T-helper 22 cell (primary cell): ENCODE measurements at places on chromosomes 6 and 20.

- DNase-seq: no peak
Observed at GRCh38 chr6:166346965-166347364, 4.6 kb upstream of the SFT2D1 start.

DNA sequence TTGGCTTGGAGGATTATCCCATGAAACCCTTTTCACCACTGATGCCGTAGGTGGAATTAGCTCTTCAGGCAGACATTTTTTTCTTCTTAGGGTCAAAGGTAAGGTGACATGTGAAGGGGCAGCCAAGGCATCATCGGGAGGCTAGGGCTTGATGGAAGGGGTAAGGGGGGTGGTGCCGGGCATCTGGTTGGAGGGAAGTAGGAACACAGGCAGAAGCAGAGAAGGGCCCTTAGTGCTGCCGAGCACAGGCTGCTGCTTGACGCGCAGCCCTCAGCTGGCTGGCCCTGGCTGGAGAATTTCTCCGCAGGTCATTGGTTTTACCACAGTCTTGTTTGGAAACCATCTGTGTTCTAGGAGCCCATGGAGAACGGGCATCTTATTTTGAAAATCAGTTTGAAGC, 54.7 kb downstream of the TRAF3IP2 start:
- DNase-seq: no peak

DNA sequence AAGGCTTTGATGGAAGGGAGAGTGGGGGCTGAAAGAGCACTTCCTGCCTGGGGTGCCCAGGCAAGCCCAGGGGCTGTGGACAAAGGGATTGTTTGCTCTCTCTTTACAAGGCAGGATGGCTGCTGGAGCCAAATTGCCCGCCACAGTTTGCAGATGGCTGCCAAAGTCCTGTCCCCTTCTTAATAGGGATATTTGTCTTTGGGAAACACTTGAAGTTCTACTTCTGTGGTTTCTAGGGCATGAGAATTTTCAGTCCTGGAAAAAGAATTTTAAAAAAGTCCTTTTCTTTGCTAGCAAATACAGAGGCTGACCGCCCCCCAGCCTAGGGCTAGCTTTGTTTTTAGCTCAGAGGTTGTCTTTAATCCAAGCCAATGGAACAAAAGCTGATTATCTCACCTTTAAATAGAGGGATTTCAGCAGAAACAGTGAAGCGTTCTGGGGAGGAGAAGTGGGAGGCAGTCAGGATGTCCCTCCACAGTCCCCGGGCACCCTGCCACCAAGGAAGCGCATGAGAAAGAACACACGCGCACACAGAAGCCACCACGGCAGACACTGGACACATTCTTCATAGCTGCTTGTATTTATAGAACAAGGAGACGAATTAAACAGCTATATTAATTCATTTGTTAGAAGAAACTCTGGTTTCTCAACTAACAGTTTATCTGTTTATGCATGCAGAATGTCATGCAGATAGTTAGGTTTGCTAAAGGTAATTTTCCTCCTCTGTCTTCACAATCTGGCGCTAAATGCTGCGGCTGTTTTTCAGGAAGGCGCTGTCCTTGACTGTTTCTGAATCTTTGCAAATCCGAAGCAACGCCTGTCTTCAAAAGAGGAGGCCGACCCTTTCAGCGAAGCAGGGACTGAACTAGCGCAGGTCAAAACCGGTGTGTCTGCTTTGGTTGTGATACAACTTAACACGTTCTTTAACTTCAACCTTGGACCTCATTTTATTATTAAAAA, 736.9 kb downstream of the QKI start:
- DNase-seq: no peak

DNA sequence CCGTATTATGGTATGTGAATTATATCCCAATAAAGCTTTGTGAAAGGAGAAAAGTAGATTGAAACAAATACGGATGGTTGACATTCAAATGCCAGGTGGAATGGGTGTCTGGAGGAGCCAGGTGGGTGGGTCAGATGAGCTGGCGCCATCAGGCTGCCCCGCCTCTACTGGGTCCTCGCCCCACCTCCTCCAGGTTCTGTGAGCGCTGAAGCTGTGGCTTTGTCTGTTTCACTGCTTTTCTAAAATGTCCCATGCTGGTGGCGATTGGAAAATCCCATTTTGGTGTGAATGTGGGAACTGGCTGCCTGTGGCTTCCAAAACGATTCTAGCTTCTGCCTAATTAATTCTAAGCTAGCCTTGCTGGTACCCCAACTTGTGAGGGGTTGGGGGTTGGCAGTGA, 16.5 kb downstream of the DUSP22 start:
- no peak for DNase-seq

DNA sequence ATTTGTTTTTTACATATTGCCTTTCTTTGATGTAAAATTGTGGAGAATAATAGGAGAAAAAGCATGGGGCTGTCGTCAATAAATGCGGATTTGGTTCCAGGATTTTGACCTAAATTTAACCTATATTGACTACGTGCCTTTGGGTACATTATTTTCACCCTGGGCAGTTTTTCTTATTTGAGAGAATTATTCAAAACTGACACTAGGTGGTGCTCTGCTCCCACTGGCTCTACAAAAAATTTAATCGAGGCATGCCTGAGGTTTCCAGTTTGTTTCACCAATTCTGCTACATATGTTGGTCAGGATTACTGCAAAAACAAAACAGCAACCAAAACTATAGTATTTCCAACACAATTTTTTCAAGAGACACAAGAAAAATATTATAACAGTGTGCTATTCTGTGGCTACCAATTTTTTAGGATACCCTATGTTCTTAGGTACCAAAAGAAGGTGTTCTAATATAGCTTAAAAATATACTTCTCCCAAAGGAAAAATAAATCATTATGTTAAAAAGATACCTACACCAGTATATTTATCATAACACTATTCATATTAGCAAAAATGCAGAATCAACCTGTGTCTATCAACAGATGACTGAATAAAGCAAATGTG, 48.6 kb upstream of the FABP7 start:
- DNase-seq: no peak

DNA sequence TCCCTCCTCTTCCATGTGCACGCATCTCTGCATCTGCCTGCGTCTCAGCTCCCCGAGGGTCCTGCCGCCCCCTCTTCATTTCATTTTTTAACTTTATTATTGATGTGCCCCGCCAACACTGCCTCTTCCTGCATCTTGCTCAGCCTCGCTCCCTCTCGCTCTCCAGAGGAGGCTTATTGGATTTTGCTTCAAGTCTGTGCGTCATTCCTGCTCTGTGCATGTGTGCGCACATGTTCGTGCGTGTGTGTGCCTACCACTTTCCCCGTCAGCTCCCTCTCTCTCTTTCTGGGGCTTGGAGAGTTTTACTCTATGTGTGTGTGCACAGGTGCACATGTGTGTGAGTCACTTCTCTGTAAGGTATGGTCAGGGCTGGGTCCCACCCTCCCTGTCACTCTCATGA, 71.8 kb upstream of the NNAT start:
- DNase-seq: no peak

- no peak for DNase-seq
Observed at GRCh38 chr6:109687271-109687761, 3.7 kb downstream of the AK9 start.

DNA sequence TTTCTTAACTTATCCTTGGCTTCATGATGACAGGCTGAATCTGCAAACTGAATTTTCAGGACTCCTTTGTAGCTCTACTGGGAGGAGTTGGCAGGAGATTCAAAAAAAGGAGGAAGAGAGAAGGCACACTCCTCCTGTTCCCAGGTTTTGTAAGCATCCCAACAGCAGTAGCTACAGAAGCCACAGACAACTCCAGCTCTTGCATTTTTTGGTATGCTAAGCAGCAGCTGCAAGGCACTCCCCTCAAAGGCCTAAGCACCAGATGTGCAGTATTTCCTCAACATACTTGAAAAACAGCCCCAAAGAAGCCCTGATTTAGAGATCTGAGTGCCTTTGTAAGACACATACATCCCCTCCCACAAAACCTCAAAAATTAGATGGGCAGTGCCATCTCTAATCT, 328.6 kb upstream of the SYNCRIP start:
- no peak for DNase-seq

- peak; percentile 56 for DNase-seq
Observed at GRCh38 chr20:59087829-59088433, 45.3 kb upstream of the PRELID3B start.

GRCh38 chr20:24968278-24968800, 19.3 kb downstream of the CST7 start:
- DNase-seq: no peak

GRCh38 chr6:11525468-11526155, 11.9 kb upstream of the TMEM170B start:
- DNase-seq: no peak

GRCh38 chr6:71510057-71510713, 221.6 kb downstream of the OGFRL1 start:
- no peak for DNase-seq

GRCh38 chr20:24131684-24132083, 143.1 kb upstream of the GGTLC1 start:
- DNase-seq: no peak

- DNase-seq: no peak
Observed at GRCh38 chr6:48641544-48641943, 530.5 kb upstream of the PTCHD4 start.

DNA sequence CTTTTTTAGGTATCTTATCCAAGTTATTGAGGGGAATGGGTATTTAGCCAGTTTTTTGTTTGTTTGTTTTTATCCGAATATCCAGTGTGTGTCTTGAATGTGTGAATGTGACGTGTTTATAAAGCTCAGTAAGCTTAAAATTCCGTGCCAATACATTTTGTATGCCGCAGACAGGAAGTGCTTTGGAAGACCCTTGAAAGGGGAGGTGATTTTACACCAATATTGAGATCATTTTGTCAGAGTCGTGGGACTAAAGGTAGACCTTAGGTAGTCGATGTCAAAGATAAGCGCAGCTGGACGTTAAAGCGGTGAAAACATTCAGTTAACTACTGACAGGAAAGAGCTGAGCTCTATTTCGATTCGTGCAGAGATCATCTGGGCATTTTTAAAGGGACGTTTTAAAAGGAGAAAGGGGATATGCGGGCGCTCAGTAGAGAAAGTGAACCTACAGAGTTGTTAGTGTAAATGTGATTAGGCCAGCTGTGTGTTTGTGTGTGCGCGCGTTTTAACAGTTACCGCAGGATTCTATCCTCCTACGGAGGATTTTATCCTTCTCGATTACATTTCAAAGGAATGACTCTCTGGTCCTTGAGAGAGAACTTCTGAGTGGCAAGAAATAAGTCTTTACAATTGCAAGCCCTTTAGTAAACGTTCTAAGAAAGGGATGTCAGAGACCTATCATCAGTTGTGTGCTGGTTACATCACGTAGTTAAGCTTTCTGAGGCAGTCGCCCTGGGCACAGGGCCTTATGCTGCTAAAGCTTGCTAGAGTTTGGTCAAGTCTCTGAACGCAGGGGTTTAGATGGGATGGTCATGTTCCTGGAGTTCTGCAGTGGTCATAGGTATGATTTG, 625 bp upstream of the ECHDC1 start:
- no peak for DNase-seq
